ENCODE measurements at places on chromosomes 6 and 20.
A peak's percentile ranks its signal among the peaks of the same experiment; 100 is the strongest.

DNA sequence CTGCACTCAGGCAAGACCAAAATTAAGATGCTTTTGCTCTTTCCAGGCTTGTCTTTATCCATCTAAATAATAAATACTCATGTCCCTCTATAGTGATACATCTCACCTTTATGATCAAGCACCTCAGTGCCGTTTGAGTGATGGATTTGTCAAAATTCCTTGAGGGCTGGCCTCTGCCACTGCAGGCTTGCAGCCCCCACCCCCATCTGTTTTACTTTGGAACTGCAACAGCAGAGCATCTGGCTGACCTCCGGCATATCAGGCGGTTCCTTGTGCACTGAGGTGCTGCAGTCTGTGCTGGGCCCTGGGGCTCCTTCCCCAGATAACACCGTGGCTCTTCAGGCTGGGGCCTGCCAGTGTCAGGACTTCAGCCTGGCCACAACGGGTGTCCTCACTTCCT lies 386.9 kb downstream of the CDH26 start:
- no peak for DNase-seq

- DNase-seq: no peak
Measured at GRCh38 chr6:150813319-150813992, 52.0 kb upstream of the MTHFD1L start.

DNA sequence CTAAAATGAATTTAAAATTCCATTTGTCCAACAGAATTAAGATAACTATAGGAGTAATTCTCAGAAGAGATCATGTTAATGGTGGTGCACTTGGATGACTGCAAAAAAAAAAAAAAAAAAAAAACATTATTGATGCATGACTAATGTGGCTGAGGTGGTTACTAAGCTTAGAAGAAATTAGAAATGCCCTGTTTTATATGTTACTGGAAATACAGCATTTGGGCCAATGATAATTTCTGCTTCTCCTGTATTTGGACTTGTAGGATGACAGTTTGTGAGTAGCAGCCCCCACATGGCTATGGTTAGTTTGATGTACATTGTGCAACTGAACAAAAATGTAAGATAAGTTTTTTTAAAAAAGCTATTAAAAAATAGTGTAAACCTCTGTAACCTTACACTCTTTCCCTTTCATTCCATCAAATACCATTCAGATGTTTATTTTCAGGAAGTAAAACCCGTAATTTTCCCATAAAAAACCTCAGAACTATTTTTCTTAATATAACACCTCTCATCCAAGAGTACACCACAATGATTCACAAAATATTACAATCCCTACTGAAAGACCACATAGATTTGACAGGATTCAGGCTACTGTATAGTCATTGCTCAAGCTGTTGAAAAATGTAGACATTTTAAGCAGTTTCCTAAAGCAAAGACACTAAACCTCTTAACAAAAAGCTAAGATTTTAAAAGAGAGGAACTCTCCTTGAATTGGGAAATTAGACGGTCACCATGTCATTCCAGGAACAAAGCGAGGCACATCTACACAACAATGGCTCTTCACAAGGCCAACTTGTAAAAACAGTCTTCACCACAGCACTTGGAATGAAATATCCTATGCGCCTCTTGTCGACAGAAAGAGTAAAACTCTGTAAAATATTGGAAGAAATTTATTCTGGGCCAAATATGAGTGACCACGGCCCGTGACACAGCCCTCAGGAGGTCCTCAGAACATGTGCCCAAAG lies 83.0 kb downstream of the WDR27 start:
- DNase-seq: no peak

GRCh38 chr6:137136065-137136464 lies 37.4 kb downstream of the IL22RA2 start:
- peak; percentile 37 for DNase-seq

DNA sequence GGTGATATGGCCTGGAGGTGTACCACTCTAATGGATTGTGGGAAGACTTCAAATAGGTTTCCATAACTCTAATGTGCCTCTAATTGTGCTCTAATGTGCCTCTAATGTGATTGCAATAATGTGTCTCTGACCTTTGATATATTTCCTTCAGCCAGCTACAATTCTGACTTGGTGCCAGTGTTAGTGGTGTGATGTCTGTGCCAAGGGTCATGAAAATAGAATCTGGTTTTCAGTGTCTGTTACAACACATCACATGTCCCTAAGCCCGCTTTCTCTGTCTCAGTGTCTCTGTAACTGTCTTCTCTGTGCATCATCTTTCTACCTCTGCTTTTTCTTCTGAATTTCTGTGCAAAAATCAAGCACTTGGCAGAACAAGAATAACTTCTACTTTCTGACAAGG lies 77.2 kb upstream of the ECI2 start:
- no peak for DNase-seq
